ENCODE measurements at places on chromosomes 6 and 20.

GRCh38 chr20:18391686-18392085, 75.1 kb downstream of the DZANK1 start:
- no peak for DNase-seq

GRCh38 chr20:39016506-39016905, 54.4 kb downstream of the DHX35 start:
- no peak for DNase-seq

GRCh38 chr6:16803294-16804200, 42.3 kb upstream of the ATXN1 start:
- peak; percentile 92 for DNase-seq

DNA sequence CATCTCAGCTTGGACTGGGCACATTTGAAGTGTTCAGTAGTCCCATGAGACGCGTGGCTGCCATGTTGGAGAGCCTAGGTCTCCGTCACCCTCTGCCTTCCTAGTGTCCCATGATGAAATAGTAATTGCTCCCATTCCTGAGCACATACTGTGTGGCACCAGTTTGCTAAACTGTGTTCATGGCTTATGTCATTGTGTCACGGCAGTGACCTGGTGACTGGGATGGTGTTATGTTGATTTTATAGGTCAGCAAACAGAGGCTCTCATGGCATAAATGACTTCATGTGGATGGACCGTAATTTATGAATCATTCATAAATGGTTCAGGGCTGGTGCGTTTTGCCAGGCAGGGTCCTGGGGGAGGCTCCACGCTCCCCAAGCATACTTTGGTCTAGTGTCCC, 3.8 kb downstream of the BCAS4 start:
- DNase-seq, result no peak

- no peak for DNase-seq
Observed at GRCh38 chr20:25013478-25014380, 21.2 kb upstream of the APMAP start.

DNA sequence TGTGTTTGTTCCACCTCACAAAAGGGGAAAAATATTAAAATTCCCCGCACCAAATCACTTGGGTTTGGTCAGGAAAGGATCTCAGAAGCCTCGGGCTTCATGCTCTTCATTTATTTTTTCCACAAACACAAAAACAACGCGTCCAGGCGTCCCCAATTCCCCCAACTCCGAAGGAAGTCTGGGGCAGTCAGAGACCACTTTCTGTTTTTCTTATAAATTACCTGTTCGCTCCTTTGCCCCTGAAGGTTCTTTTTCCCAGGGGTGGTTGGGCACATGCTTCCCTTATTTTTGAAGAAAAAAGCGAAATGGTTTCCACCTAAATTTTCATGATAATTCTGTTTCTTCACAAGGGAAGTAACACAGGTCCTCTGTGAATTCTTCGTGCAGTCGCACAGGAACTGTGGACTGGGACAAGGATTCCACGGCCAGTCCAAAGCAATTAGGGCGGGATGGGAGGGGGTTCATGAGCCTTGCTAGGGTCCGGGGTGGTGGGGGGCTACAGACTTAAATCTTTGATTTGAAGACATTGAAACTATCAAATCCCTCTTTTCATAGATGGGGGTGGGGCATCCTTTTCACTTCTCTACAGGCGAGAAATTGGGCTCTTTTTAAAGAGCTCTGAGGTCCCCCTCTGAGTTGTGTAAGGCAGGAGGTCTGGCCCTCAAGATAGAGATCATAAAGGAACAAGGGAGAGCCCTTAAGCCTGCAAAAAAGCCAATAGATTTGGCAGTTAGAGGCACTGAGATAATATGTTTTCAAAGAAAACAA, 30.5 kb upstream of the HFE start:
- peak; percentile 74 for DNase-seq

DNA sequence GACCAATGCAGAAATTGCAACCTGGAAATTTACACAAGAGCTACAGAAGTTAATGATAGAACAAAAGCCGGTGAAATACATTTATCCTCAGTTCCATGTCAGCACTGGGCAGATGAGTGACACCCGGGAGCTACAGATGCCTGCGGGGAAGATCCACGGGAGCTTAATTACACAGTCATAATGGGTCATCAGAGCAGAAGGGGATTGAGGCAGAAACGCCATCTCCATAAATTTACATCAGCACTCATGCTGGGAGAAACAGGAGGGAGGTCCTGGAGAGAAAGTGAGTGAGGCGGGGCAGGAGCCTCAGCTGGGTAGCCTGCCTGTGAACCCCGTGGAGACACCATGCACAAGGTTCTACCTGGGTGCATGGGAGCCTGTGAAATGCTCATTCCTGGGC, 37.6 kb upstream of the CST7 start:
- DNase-seq, result no peak

- DNase-seq, result peak; percentile 41
Observed at GRCh38 chr6:13331516-13332348, 3.4 kb upstream of the TBC1D7 start.

DNA sequence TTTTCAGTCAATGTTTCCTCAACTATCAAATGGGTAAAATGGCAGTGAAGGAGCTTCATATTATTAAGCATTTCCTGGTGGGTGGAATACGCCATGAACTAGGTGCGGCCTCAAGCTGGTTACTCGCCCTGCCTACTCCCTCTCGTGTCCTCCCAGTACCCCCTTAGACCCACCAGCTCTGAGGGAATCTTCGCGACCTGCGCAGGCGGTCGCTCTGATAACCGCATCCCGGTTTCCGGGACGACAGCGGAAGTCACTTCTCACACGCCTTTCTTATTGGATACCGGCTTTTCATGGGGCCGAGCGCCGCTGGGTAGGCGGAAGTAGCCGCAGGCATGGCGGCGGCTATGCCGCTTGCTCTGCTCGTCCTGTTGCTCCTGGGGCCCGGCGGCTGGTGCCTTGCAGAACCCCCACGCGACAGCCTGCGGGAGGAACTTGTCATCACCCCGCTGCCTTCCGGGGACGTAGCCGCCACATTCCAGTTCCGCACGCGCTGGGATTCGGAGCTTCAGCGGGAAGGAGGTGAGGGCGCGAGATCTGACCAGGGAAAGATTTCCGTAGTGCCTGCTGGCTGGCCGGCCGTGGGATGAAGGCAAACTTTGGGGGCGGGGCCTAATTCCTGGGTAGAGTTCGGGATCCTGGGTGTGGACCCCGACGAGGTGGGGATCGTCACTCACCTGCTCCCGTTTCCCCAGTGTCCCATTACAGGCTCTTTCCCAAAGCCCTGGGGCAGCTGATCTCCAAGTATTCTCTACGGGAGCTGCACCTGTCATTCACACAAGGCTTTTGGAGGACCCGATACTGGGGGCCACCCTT, at the start of gene PIGT:
Gene PIGT, plus strand, starts transcription at position 320 of the 816 bp plus-strand sequence. Its CDS starts 16 bp downstream, at position 336.
- peak; percentile 89 for DNase-seq

- DNase-seq, result no peak
Observed at GRCh38 chr6:39188571-39188970, 40.7 kb downstream of the KCNK5 start.

GRCh38 chr20:32894026-32894483, 35.3 kb downstream of the EFCAB8 start:
- no peak for DNase-seq

GRCh38 chr6:5497896-5498578, 236.7 kb downstream of the FARS2 start:
- DNase-seq, result no peak

DNA sequence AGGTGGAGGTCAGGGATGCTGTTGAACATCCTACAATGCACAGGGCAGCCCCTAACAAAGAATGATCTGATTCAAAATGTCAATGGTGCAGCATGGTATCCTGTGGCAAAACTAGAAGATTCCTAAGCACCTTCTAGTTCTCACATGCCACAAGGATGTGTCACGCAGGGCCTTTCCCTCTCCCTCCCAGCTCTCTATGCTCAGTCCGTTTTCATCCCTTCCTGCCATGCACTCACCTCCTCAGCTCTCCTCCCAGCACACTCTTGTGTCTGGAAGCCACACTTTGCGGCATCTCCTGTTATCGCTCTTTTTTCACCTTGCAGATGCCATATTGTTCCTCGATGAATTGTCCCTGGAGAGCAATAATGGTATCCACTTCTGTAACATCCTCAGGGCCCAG, 263.4 kb downstream of the CDC5L start:
- DNase-seq, result no peak

DNA sequence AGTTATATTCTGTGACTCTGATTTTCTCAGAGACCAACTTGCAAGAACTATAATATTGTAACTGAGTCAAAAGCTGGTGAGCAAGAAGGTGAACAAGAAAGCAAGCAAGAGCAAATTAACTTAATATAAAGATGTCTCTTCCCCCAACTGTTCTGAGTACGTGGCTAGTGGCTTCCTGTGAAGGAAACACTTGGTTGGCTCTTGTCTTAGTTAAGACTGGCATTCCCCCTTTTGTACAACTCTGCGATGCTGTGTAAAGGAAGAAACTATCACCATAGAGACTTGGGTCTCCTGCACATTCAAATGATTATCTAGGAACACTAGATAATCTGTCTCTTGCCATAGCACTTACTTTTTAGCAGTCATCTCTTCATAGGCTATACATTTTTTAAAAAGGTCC, 47.3 kb upstream of the TNFAIP3 start:
- DNase-seq, result no peak

- no peak for DNase-seq
Observed at GRCh38 chr6:90464507-90464906, 122.4 kb downstream of the MAP3K7 start.

DNA sequence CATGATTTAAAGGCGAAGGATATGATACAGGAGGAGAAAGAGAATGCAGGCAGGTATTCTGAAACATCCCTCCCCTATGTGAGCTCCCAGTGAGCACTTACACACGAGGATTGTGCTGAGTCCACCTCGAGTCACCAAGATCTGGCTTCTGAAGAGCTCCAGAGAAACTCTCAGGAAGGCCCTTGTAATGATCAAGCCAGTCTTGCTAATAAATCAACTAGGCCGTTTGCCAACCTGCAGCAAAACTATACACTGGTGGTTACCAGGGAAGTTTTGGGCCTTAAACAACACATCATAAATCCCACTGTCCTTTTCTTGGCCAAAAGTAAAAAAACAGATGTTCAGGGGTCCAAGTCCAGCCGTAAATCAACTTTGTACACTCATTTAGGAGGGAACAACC, 79.2 kb downstream of the STXBP5 start:
- DNase-seq, result no peak

- no peak for DNase-seq
Observed at GRCh38 chr6:11236076-11236750, 3.7 kb upstream of the NEDD9 start.

DNA sequence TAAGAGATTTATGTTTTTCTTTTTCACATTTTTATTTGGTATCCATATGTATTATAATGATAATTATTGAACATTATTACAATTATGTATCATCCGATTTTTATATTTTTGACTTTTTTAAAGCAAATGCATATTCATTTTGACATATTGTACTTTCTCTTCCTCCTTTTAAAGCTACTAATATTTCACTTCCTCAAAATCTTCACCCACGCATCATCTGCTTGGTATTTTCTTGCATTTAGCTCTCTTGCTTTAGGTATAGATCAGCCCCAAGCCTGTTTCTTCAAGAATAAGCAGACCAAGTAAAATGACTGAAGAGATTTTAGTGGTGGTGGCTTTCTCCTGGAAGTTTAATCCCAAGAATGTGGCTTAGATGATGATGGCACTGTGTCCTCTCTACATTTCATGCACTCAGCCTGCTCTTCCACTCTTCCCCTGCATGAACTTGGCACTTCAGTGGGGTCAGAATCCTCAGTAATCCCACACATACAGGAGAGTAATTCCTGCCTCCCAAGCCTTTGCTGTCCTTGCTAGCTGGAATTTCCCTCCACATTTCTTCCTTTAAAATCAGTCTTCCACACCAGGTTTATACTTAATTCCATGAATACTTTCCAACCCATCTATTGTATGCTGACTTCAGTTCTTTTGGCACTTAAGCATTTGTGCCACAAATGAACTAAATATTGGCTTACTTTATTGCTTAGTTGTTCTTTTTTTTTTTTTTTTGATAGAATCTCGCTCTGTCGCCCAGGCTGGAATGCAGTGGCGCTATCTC, 8.2 kb downstream of the NCOA7 start:
- DNase-seq, result no peak

- DNase-seq, result no peak
Observed at GRCh38 chr20:38286586-38287531, 17.1 kb upstream of the BPI start.

GRCh38 chr6:75279418-75279817, 5.2 kb downstream of the TMEM30A start:
- no peak for DNase-seq
